ENCODE measurements at places on chromosomes 11 and 22.

DNA sequence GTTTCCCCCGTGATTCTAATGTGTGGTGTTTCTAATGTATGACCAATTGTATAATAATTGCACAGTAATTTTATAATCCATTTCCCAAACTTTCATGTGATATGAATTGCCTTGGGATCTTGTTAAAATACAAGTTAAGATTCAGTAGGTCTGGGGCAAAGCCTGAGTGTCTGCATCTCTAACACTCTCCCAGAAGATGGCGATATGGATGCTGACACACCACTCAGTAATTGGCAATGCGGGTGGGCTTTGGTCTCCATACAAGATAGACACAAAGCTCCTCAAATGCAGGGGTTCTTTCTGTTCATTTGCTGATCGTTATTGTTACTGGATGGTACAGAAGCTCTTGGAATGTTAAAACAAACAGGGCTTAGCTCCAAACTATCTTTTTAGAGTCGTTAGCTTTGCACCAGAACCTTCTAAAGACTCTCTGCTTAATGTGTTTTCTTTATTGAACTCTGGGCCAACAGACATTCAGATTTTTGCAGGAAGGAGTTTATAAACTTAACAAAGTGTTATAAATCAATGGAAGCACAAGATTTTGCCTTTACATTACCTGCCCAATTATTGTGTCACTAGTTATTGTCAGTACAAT is 45.4 kb upstream of the ANO3 start:
- DNase-seq, result no peak

DNA sequence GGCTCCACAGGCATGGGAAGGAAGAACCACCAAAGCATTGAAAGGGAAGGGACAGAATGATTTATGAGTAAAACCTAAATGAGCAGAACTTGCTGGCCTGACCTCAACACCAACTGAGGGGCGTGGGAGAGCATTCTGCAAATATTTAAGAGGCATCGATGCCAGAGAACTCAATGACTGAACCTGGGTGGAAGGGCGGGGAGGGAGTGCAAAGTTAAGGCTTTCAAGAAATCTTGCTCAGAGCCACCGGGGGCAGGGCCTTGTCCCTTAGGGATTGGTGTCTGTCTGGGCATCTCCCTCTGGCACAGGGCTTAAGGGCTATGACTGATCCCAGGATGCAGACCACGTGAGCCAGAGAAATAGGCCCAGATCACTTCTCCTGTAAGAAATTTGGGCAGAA is 137.1 kb downstream of the ADAMTS15 start:
- no peak for DNase-seq

DNA sequence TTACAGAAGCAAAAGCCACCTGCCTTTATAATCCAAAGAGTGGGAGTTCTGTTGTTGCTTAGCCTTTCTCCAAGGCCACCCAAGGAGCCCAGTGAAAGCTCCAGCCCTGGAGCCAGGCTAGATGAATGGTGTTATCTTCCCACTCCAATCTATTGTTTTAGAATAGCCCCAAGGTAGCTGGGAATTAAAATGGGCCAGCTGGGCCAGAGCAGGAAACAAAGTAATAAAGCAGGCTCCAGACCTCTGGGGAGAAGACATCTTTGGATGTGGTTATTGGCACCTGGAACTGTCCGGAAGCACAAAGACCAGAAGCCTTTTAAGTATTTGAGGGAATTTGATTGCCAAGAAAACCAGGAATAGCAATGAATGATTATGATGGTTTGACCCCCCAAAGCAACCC is 8.8 kb downstream of the C11orf96 start:
- DNase-seq, result no peak

DNA sequence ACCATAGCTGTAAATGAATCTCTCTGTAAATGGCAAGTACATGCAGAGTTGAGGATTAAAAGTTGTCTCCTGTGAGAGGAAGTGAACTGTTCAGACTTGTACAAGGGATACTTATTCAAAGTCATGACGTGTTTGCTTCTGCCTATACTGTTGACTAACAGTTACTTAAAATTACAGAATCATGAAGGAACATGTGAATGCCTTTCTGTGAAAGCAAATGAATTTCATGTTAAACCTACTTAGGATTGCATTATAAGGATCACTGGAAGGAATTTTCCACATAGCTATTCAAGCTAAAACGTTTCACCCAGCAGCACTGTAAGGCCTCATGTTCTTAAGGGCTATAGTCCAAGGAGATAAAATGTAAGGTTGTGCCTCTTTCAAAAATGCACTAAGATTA is 93.4 kb upstream of the BIRC3 start:
- DNase-seq, result no peak

DNA sequence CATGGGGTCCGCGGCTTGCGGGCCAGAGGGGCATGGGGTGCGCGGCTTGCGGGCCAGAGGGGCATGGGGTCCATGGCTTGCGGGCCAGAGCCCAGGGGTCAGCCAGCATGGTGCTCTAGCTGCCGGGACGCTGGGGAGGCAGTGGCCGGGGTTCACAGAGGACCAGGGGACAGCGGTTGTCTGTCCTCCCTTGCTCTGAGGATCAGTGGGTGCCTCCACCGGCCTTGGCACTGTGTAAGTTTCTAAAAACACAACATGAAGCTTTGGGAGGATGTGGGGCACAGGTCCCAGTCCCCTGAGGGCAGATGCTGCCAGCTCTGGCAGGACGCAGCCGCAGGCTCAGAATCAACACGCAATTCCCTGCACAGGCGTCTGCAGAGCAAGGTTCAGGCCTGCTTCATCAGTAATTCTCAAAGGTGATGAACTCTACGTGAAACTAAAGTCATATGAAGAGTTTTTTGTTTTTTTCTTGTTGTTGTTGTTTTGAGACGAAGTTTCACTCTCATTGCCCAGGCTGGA is 3.0 kb downstream of the MLC1 start:
- no peak for DNase-seq

GRCh38 chr11:127392575-127392974 is 392.0 kb upstream of the KIRREL3 start:
- no peak for DNase-seq

DNA sequence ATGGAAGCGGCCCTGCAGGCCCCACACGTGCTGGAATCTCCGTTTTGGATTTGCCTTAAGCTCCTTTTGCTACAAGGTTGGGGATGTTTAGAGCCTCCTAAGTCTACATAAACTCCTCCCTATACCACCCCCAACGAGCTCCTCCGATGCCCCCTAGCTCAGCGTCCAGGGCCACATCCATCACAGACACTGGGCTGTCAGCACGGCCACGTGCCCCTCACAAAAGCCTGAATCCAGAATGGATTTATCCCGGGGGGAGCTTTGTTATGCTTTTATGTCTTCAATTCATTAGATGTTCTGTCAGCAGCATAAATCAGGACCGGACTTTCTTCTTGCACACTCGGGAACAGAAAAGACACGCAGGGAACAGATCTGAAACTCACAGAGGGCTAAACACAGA is 52.6 kb upstream of the CD82 start:
- DNase-seq, result no peak

GRCh38 chr11:34650528-34650927 is 29.6 kb downstream of the EHF start:
- DNase-seq, result no peak

- DNase-seq, result no peak
These were observed 991.6 kb downstream of the BRD1 start for GRCh38 chr22:48835857-48836672.

- no peak for DNase-seq
These were observed 59.0 kb downstream of the UBASH3B start for GRCh38 chr11:122714484-122714883.

All from NCI-H774 (cell line).